ENCODE measurements at places on chromosomes 3 and 15.

GRCh38 chr3:63624941-63625560, 27.4 kb upstream of the SNTN start:
- no peak for DNase-seq

GRCh38 chr3:172562871-172563865, 39.9 kb upstream of the TNFSF10 start:
- no peak for DNase-seq

- no peak for DNase-seq
These were observed 348.4 kb upstream of the IL12A start for GRCh38 chr3:159640225-159640624.

- DNase-seq, result no peak
These were observed 3.7 kb upstream of the ATP10A start for GRCh38 chr15:25866874-25867273.

- DNase-seq, result no peak
These were observed 88.8 kb downstream of the CACNA1D start for GRCh38 chr3:53583161-53583690.

- DNase-seq, result no peak
These were observed 204.3 kb downstream of the SOX2 start for GRCh38 chr3:181916013-181916412.
